ENCODE measurements at places on chromosomes 1 and 21.

DNA sequence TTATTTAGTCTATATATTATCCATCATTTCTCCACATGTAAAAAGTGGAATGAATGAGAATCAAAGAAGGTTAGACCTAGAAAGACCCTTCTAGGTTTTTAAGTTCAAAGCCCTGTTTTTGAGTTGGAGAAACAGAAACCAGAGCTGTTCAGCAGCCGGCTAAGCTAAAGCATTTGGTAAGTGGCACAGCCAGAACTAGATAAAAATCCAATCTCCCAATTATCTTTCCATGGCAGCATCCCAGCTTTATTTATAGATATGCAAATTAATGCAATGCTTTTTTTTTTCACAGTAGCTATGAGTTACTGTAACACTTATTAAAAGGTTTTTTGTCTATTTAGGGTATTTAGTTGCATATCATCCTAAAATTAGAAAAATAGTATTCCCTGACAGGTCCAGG lies 85.1 kb downstream of the NIBAN1 start:
- no peak for DNase-seq

DNA sequence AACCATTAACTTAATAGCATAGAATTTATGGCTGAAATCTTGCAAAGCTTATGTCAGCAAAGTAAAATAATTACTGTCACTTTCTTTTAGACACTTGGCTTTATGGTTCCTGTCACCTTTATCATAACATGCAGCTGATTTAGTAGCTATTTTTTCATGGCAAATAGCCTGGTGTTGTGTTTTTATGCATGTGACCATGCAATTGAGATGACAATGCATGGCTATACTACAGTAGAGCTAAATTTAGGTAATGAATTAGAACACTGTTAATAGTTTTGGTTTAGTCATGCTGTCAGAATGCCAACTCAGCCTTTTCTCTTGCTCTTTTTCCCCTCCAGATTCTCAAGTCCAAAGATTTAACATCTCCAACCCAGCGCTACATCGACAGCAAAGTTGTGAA lies 88.6 kb downstream of the TGFB2 start:
- no peak for DNase-seq

- DNase-seq: no peak
These were observed 270.5 kb downstream of the GRIK3 start for GRCh38 chr1:36763771-36764170.

DNA sequence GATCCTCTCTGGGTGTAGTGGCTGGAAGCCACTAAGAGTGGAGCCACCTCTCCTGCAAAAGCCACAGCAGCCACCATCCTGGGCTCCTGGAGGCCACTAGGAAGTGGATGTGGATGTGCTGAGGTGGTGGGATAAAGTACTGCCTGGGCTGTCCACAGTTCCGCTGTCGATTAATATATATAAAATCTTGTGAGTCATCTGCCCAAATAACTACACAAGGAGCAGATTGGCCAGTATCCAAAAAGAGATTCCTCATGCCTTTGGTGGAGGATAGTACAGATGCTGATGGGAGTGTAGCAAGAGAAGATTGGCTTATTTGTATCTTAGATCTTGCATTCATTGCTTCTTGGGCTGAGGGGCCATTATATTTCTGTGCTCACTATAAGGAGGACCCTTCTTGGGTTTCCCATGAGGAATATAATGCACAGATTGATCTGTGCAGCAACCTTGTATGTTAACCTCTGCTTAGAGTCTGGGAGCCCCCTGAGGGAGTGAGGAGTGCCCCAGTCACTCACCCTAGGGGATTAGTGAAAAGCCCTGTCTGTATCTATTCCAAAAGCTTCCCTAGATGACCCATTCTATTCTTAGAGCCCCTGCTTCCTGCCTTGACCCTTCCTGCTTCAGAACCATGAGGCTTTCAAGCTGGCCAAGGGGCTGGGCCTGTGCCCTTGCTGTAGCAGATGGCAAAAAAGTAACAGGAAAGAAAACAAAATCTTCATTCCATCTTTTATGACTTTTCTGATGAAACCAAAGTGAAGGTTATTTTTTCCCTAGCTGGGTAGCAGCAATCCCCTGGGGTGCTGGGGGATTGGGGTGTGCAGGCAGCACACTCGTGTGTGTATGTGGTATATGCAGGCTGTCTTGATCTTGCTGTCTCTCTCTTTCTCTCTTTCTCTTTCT lies 31.7 kb downstream of the RCSD1 start:
- DNase-seq: no peak

- no peak for DNase-seq
These were observed 69.0 kb upstream of the MUTYH start for GRCh38 chr1:45409276-45409675.

DNA sequence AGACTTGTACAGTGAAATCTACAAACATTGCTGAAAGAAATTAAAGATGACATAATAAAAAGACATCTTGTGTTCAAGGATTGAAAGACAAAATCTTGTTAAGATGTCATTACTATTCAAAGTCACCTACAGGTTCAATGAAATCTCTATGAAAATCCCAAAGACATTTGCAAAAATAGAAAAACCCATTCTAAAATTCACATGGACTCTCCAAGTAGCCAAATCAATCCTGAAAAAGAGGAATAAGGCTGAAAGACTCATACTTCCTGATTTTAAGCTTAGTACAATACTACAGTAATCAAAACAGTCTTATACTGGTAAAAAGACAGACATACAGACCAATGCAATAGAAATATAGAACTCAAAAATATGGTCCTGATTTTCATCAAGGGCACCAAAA lies 78.6 kb downstream of the PCSK9 start:
- DNase-seq: no peak

DNA sequence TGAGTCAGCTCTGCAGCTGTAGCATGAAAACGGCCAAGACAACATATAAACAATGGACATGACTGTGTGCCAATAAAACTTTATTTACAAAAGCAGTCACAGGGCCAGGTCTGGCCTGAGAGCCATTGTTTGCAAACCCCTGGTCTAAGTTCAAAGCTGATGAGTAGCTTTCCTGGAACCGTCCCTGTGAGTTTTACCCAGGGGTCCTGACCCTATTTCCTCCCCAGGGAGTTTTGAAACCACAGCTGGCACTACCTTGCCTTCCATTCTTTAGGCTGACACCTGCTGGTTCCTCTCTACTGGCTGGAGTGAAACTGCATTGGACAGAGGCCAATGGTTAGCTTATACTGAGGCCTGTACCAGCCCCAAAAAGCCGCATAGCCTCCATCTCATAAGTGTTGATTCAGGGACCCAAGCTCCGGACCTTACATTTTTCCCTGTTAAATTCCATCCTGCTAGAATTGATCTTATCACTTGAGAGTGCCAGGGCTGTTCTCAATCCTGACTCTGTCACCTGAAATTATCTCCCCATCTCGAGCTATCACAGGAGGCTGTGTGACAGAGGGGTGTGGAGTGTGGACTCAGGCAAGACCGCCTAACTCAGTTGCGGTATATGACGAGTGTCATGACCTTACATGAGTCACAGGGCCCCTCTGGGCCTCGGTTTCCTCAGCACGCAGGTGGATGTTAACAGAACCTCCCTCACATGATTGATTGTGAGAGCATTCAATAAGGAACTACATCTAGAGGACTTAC lies 343.6 kb downstream of the NPHP4 start:
- no peak for DNase-seq

DNA sequence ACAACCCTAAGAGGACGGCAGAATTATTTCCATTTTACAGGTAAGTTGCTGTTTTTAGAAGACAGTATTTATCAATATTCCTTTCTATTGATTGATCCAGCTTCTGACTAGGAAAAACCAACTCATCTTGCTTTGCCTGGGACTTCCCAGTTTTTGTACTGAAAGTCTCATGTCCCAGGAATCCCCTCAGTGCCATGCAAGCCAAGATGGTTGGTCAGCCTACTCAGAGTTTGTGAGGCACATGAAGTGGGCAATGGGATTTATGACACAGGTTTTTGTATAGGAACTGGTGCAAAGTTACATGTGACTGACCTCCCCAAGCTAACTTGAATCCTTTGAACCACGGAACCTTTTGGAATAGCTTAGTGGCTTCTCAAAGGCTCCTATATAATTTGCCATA lies 45.5 kb downstream of the GNG12 start:
- no peak for DNase-seq
